ENCODE measurements at places on chromosomes 7 and 10. TPM values are rescaled to one million over a fixed set of nuclear protein-coding genes. Genes with fewer than 3 reads are reported as not detected.

CADPS2 gene
- total RNA-seq, result 29.1 TPM

GIMAP2 gene
- 0.58 TPM for total RNA-seq

C7orf33 gene
- total RNA-seq, result not detected

OR2A1 gene
- under 0.01 TPM for total RNA-seq

HTR5A gene
- not detected for total RNA-seq

TMEM178B gene
- under 0.01 TPM for total RNA-seq

WEE2 gene
- total RNA-seq, result 0.33 TPM

PHKG1 gene
- 0.99 TPM for total RNA-seq

ACSL5 gene
- total RNA-seq, result 5.0 TPM

SMIM30 gene
- total RNA-seq, result 50.8 TPM
